ENCODE measurements at places on chromosomes 7 and 10.

DNA sequence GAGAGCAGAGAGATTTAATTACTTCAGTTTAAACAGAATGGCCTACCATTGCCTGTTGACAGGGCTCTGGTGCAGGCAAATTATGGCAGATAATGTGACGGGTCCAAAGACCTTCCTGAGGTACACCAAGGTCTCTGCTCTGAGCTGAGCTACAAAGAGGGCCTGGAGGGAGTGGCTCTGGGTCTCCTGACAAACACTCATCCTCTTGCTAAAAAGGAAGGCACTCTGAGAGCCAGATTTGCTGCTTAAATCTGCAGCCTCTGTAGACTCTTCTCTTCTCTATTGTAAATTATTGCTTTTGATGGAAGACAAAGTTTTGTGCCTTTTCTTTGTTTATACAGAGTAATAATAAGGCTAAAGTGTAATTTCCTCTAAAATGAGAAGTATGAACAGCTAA lies 529.5 kb upstream of the FZD8 start:
- H3K27ac ChIP-seq = no peak overlapping the region
- no peaks in the 10 kb centered on the region for H3K27me3 ChIP-seq
- peaks cover 46% of the 10 kb centered on the region for H3K4me1 ChIP-seq
- DNase-seq = no peak
- no peaks in the 10 kb centered on the region for H3K36me3 ChIP-seq
- H3K4me3 ChIP-seq = no peak overlapping the region

- H3K4me3 ChIP-seq = no peak overlapping the region
- no peaks in the 10 kb centered on the region for H3K27me3 ChIP-seq
- H3K36me3 ChIP-seq = peaks cover 14% of the 10 kb centered on the region
Measured at GRCh38 chr10:109859221-109859620, 64.1 kb downstream of the XPNPEP1 start.

DNA sequence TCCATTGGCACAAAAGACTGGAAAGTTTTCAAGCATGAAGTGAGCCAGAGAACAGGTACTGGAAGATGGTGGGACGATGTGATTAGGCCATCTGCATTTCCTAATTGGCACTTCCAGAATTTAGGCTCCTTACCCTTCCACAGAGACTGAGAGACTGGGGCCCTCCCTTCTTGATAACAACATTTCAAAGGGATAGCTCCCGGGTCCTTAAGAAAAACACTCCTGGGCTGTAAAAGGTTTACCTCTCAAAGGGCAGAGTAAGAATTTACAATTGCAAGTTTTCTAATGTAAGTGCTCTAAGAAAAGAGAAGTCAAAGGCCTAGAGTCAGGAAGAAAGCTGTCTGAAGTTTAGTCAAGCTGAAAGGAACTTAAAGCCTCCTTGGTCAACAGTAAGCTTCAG lies 559.5 kb upstream of the C7orf33 start:
- peaks cover 94% of the 10 kb centered on the region for H3K27me3 ChIP-seq
- no peak for DNase-seq
- no peaks in the 10 kb centered on the region for H3K36me3 ChIP-seq
- no peak overlapping the region for H3K4me3 ChIP-seq
- H3K4me1 ChIP-seq = peaks cover 21% of the 10 kb centered on the region

- no peak overlapping the region for H3K27ac ChIP-seq
- DNase-seq = no peak
- no peaks in the 10 kb centered on the region for H3K36me3 ChIP-seq
- H3K4me3 ChIP-seq = no peak overlapping the region
- peaks cover 4% of the 10 kb centered on the region for H3K27me3 ChIP-seq
Measured at GRCh38 chr10:42875798-42876341, 93.3 kb downstream of the BMS1 start.

GRCh38 chr7:92590711-92591310 lies 621 bp upstream of the FAM133B start:
- H3K4me1 ChIP-seq = peaks cover 18% of the 10 kb centered on the region
- H3K27me3 ChIP-seq = peaks cover 29% of the 10 kb centered on the region
- no peak overlapping the region for H3K27ac ChIP-seq
- peaks cover 3% of the 10 kb centered on the region for H3K36me3 ChIP-seq
- peak overlapping the region; percentile 92 for H3K4me3 ChIP-seq
- DNase-seq = no peak

GRCh38 chr7:6403907-6404306 lies 43.8 kb downstream of the DAGLB start:
- no peak overlapping the region for H3K4me3 ChIP-seq
- H3K4me1 ChIP-seq = peaks cover 3% of the 10 kb centered on the region
- H3K27me3 ChIP-seq = no peaks in the 10 kb centered on the region
- peaks cover 55% of the 10 kb centered on the region for H3K36me3 ChIP-seq

- peaks cover 13% of the 10 kb centered on the region for H3K36me3 ChIP-seq
- no peak overlapping the region for H3K4me3 ChIP-seq
- H3K27me3 ChIP-seq = no peaks in the 10 kb centered on the region
- peaks cover 51% of the 10 kb centered on the region for H3K4me1 ChIP-seq
Measured at GRCh38 chr10:44993226-44993921, 7.3 kb upstream of the ZNF22 start.

DNA sequence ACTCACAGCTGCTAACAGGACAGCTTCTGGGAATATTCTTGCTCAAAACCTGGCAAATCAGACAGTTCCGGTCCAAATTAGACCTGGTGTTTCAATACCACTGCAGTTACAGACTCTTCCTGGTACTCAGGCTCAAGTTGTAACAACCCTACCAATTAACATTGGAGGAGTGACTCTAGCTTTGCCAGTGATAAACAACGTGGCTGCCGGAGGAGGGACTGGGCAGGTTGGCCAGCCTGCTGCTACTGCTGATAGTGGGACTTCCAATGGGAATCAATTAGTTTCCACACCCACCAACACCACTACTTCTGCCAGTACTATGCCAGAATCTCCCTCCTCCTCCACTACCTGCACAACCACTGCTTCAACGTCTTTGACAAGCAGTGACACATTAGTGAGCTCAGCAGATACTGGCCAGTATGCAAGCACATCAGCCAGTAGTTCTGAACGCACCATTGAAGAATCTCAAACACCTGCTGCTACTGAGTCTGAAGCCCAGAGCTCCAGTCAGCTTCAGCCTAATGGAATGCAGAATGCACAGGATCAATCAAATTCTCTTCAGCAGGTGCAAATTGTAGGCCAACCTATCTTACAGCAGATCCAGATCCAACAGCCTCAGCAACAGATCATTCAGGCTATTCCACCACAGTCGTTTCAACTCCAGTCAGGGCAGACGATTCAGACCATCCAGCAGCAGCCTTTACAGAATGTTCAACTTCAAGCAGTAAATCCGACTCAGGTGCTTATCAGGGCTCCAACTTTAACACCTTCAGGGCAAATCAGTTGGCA lies 2.1 kb downstream of the SP4 start:
- DNase-seq = no peak
- peaks cover 26% of the 10 kb centered on the region for H3K36me3 ChIP-seq
- peaks cover 68% of the 10 kb centered on the region for H3K4me1 ChIP-seq
- no peaks in the 10 kb centered on the region for H3K27me3 ChIP-seq
- peak overlapping the region; percentile 76 for H3K27ac ChIP-seq
- peak overlapping the region; percentile 99 for H3K4me3 ChIP-seq

- H3K27ac ChIP-seq = peak overlapping the region; percentile 76
- peaks cover 19% of the 10 kb centered on the region for H3K36me3 ChIP-seq
- peaks cover 25% of the 10 kb centered on the region for H3K4me1 ChIP-seq
Measured at GRCh38 chr7:617614-618538, 98.2 kb upstream of the PDGFA start.

- H3K4me3 ChIP-seq = no peak overlapping the region
- H3K27ac ChIP-seq = no peak overlapping the region
- H3K4me1 ChIP-seq = peaks cover 25% of the 10 kb centered on the region
- H3K27me3 ChIP-seq = no peaks in the 10 kb centered on the region
- DNase-seq = no peak
Measured at GRCh38 chr10:78754269-78755062, 314.3 kb upstream of the ZMIZ1 start.

DNA sequence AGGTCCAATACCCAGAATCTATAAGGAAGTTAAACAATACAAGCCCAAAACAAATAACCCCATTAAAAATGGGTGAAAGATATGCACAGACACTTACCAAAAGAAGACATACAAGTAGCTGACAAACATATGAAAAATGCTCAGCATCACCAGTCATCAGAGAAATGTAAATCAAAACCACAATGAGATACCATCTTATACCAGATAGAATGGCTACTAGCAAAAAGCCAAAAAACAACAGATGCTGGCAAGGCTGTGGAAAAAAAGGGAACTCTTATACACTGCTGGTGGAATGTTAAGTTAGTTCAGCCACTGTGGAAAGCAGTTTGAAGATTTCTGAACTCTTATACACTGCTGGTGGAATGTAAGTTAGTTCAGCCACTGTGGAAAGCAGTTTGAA lies 331.1 kb downstream of the KIF20B start:
- no peaks in the 10 kb centered on the region for H3K4me1 ChIP-seq
- H3K27me3 ChIP-seq = no peaks in the 10 kb centered on the region
- no peak for DNase-seq

- H3K36me3 ChIP-seq = peaks cover 20% of the 10 kb centered on the region
- DNase-seq = no peak
- no peak overlapping the region for H3K4me3 ChIP-seq
Measured at GRCh38 chr10:127378628-127379027, 170.5 kb upstream of the NPS start.

DNA sequence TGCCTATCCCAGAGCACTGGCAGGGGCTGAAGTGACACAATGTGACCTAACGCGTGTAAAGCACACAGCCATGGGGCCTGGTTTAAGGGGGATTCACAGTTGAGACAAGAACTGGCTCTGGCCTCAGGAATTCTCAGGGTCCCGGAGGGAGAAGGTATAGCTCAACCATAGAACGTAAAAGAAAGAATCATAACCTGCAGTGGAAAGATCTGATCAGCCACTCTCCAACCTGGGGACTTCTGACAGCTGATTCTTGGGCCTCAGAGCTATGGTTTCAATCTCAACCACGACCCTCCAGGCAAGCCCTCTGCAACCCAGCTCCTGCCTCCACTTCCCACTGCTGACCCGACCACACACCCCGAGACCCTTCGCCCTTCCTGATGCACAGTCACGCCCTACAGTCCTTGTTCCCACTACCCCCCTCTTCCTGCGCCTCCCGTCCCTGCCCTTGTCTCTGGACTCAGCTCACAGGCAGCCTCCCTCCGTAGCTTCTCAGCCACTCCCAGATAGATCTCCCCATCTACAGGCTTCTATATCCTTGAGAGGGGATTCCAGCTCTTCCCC lies 245.2 kb downstream of the BUB3 start:
- H3K27me3 ChIP-seq = no peaks in the 10 kb centered on the region
- H3K36me3 ChIP-seq = peaks cover 24% of the 10 kb centered on the region
- no peak for DNase-seq
- no peak overlapping the region for H3K27ac ChIP-seq
- 0 out of 2 replicates have a peak, but pooled peaks cover 4% of the 10 kb centered on the region for H3K4me1 ChIP-seq

DNA sequence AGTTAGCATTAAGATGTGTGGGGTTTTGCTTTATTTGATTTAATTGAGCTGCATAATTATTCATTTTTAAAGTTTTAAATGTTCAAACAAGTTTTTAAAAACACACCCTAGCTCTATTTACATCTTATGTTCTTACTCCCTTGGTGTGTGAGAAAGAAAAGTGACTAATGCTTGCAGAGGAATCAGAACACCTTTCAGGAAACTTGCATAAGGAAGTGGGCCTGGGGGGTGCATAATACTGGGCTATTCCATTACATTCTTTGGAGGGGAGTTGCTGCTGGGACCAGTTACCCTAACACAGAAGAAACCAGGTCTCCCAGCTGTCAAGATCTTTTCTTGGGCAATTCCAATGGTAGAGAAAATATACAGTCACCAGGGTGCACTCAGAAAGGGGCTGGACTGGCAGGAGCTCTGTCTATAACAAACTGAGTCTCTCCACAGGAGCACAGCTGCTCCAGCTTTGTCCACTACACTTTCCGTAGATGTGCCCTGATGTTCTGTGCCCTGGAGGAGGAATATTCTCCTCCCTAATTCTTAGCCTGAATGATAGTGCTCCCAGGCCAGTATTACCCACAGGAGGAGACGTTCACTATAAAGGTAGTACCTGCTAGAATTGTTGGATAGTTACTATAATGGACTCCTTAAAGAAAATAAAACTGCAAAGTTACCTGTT lies 304.2 kb downstream of the CDC14C start:
- peak overlapping the region; percentile 50 for H3K27ac ChIP-seq
- no peak for DNase-seq
- H3K36me3 ChIP-seq = no peaks in the 10 kb centered on the region
- no peaks in the 10 kb centered on the region for H3K27me3 ChIP-seq
- no peak overlapping the region for H3K4me3 ChIP-seq
- H3K4me1 ChIP-seq = peaks cover 17% of the 10 kb centered on the region

GRCh38 chr10:89256962-89257361 lies 5.4 kb upstream of the LIPA start:
- no peak overlapping the region for H3K27ac ChIP-seq
- no peak for DNase-seq
- peaks cover 30% of the 10 kb centered on the region for H3K36me3 ChIP-seq

GRCh38 chr7:112088484-112089016 lies 117.6 kb downstream of the DOCK4 start:
- DNase-seq = no peak
- no peaks in the 10 kb centered on the region for H3K27me3 ChIP-seq
- H3K27ac ChIP-seq = no peak overlapping the region
- H3K4me1 ChIP-seq = peaks cover 27% of the 10 kb centered on the region
- no peak overlapping the region for H3K4me3 ChIP-seq
- no peaks in the 10 kb centered on the region for H3K36me3 ChIP-seq

GRCh38 chr10:92972886-92973285 lies 87.7 kb upstream of the CYP26C1 start:
- H3K36me3 ChIP-seq = peaks cover 21% of the 10 kb centered on the region
- H3K4me3 ChIP-seq = no peak overlapping the region
- DNase-seq = no peak

GRCh38 chr7:44881610-44882009 lies 3.7 kb downstream of the PURB start:
- H3K4me1 ChIP-seq = peaks cover 41% of the 10 kb centered on the region
- no peaks in the 10 kb centered on the region for H3K27me3 ChIP-seq
- DNase-seq = no peak
- H3K4me3 ChIP-seq = peak overlapping the region; percentile 90
- H3K36me3 ChIP-seq = peaks cover 15% of the 10 kb centered on the region

DNA sequence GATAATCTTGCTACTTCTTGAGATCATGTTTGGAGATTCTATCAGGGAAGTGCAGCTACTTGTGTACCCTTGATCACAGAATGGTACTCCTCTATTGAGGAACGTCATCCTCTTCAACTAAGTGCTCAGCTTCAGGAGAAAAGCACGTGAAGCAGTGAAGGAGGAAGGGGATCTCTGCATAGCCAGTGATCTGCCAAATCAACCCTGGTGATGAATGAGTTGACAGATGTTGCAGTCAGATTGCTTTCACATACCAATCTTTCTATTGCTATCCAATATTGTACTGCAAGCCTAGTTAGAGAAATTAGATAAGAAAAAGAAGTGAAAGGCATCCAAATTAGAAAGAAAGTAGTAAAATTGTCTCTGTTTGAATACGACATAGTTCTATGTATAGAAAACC lies 309.4 kb downstream of the TWIST1 start:
- H3K27me3 ChIP-seq = no peaks in the 10 kb centered on the region
- H3K27ac ChIP-seq = no peak overlapping the region
- no peak overlapping the region for H3K4me3 ChIP-seq
- no peak for DNase-seq
- H3K36me3 ChIP-seq = peaks cover 3% of the 10 kb centered on the region
- H3K4me1 ChIP-seq = peaks cover 17% of the 10 kb centered on the region

DNA sequence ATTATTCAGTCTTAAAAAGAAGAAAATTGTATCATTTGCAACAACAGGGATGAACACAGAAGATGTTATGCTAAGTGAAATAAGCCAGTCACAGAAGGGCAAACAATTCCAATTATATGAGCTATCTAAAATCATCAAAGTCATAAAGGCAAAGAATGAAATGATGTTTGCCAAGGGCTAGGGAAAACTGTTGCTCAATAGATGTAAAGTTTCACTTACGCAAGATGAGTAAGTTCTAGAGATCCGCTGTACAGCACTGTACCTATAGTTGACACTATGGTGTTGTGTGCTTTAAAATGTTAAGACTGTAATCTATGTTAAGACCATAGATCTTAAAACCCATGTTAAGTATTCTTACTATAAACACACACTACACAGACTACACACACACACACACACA lies 904.6 kb upstream of the LRRN3 start:
- H3K27me3 ChIP-seq = no peaks in the 10 kb centered on the region
- no peaks in the 10 kb centered on the region for H3K4me1 ChIP-seq
- H3K36me3 ChIP-seq = peaks cover 23% of the 10 kb centered on the region
- no peak for DNase-seq
- H3K27ac ChIP-seq = no peak overlapping the region

All from WTC11 (cell line).